ENCODE measurements at places on chromosomes 2 and 18.

DNA sequence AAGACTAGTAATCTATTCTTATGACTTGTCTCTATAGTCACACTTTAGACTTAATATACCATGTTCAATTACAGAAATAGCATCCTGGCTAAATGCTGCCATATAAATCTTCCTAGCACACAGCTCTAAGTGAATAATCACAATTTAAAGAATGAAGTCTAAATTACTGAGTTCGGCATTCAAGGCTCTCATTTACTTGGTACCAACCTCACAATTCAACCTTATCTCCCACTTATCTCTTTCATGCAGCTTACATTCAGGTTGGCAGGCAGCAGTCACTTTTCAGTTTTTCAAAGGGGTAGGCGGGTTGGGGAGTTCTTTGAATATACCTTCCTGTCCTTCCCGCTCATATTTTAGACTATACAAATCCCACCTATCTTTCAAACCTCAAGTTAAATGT, 1.5 kb downstream of the MMADHC start:
- DNase-seq = no peak

- no peak for DNase-seq
Measured at GRCh38 chr2:118498943-118499342, 348.5 kb downstream of the EN1 start.

DNA sequence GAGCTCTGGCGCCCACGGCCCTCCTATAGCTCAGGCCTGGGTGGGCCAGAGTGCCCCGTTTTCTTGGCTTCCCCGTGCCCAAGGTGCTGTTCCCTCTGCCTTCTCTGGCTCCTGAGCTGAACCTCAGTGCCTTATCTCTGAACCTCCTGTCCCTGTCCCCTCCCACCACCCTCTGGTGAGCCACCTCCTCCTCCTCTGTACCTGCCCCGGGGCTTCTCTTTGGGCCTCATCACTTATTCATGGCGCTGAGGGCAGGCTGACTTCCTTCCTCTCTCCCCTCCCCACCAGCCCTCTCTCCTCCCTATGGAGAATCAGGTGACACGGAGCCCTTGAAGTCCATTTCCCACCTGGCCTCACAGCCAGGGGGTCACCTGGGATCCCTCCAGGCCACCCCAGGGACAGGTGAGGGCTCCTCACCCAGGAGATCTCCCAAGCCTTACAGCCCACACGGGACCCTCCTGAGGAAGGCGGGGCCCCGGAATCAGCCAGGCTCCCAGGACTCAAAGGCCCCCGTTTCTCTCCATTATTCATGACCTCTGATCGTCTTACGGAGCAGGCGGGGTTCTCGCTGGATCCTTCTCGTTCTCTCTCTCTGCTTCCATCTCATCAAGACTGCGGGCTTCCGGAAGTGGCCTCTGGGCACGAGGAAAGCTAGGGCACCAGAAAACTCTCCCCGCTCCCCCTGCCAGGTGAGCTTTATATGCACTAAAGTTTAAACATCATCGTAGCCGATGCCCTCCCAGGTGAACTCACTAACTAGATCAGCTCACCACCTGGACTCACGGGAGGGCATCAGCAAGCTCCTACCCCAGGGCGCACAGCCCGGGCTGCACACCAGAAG, at the start of gene LOXHD1:
Gene LOXHD1, minus strand, starts transcription at position 106 of the 841 bp plus-strand sequence. CDS start 187 bp downstream, outside the sequence.
- no peak for DNase-seq

DNA sequence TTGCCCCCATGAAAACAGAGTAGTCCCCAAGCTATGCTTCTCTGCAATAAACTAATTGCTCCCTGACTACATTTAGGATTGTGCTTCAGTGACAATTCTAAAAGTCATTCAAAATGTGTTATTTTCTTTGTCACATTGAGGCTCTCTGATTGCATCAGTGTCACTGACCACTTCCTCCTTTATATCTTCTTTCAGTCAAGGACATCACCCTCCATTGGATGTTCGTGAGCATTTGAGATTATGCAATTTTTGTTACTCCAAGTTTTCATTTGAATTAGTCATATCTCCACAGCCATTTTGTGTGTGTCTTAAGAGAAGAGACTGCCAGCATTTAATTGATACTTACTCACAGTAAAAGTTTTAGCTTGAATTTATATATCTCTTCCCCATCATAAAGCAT, 780.8 kb upstream of the GCFC2 start:
- DNase-seq = no peak

GRCh38 chr18:55355223-55355622, 232.8 kb downstream of the TCF4 start:
- DNase-seq = no peak

GRCh38 chr18:22539051-22539765, 121.5 kb upstream of the CTAGE1 start:
- no peak for DNase-seq

DNA sequence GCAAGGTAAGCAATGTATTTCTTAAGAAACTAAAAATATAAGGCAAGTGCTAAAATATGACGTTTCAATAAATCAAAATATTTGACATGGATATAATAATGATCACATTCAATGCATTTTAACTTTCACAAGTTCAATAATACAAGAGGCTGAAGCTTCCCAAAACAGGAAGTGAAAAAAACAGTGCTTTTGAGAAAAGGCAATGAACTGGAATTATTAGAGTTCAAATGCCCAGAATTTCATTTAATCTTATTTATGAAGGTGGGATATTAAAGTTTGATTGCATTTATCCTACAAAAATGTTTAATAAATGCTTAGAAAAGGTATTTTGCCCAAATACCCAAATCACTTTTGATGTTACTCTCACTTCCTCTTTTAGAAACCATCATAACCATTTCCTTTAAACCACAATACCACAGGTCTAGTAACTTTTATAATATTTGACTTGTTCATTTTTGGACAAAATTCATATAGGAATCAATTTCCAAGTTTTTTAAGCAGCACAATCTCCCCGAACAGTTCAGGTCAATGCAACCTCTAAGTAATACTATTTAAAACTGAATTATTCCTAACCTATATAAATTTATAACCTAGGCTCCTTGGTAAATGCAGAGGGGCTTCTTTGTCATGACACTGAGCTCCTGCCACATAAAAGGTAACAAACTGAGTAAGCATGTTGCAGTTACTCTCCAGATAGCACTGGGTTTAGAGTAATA, 2.1 kb downstream of the NCKAP1 start:
- no peak for DNase-seq

GRCh38 chr2:52539026-52539970, 1228.3 kb upstream of the CHAC2 start:
- DNase-seq = no peak

DNA sequence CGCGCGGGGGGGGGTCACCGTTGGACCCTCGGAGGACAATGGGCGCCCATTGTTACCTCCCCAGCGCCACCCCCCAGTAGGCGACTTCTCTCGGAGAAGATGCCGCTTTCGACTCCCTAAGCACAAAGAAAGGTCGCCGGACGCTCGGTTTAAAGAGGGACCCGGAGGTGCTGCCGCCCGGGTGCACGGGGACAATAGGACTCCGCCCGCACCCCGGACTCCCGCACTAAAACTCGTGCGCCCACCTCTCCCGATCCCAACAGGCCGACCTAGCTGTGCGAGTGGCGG, 318 bp upstream of the CDC42EP3 start:
- no peak for DNase-seq
